ENCODE measurements at places on chromosomes 16 and 17. TPM values are rescaled to one million over a fixed set of nuclear protein-coding genes. Genes with fewer than 3 reads are reported as not detected.

The ALOXE3 gene
- total RNA-seq = not detected

The ELAC2 gene
- total RNA-seq = 71.1 TPM

The SMTNL2 gene
- total RNA-seq = not detected

The OVCA2 gene
- total RNA-seq = 98.2 TPM

The RFNG gene
- 30.8 TPM for total RNA-seq

The TNRC6A gene
- total RNA-seq = 22.0 TPM

The MYH13 gene
- total RNA-seq = not detected

The ICAM2 gene
- total RNA-seq = 1,396 TPM

The NUPR1 gene
- 12.5 TPM for total RNA-seq

The KATNB1 gene
- 38.5 TPM for total RNA-seq

The CCDC154 gene
- total RNA-seq = 0.05 TPM

The FKBP10 gene
- total RNA-seq = 83.2 TPM

The PRSS33 gene
- not detected for total RNA-seq

The ADORA2B gene
- total RNA-seq = 21.1 TPM

The CA7 gene
- total RNA-seq = not detected

The GNG13 gene
- total RNA-seq = not detected

The PPY gene
- total RNA-seq = not detected

The OTOP2 gene
- total RNA-seq = not detected

The CES3 gene
- not detected for total RNA-seq

The HEATR9 gene
- total RNA-seq = not detected

The SOST gene
- not detected for total RNA-seq

The CCDC40 gene
- 1.1 TPM for total RNA-seq

The CSH1 gene
- not detected for total RNA-seq

The HSD17B1 gene
- total RNA-seq = not detected

The KCNJ2 gene
- 2.9 TPM for total RNA-seq

The GOSR2 gene
- total RNA-seq = 33.4 TPM

The HOXB1 gene
- not detected for total RNA-seq

The MMP25 gene
- under 0.01 TPM for total RNA-seq

The RSL1D1 gene
- total RNA-seq = 152 TPM

The MARF1 gene
- total RNA-seq = 8.2 TPM

The C16orf86 gene
- 3.6 TPM for total RNA-seq

The CDYL2 gene
- 20.1 TPM for total RNA-seq

The ATP2A3 gene
- total RNA-seq = 0.53 TPM

The CES5A gene
- total RNA-seq = not detected

The VTN gene
- 0.07 TPM for total RNA-seq

The DRC3 gene
- 1.6 TPM for total RNA-seq

The NOG gene
- 41.2 TPM for total RNA-seq

The ZNF423 gene
- 2.5 TPM for total RNA-seq

The CACNB1 gene
- 0.93 TPM for total RNA-seq

The IKZF3 gene
- total RNA-seq = not detected

The FBXW10B gene
- 0.15 TPM for total RNA-seq

The ZG16 gene
- not detected for total RNA-seq

The C1QTNF1 gene
- 9.5 TPM for total RNA-seq

The ABCA6 gene
- total RNA-seq = 2.3 TPM

The KCNJ18 gene
- total RNA-seq = not detected

The HAS3 gene
- 0.15 TPM for total RNA-seq

The GRIN2A gene
- 0.67 TPM for total RNA-seq

The TEX19 gene
- not detected for total RNA-seq

The MAP2K6 gene
- total RNA-seq = 3.8 TPM

The TMC7 gene
- total RNA-seq = 1.5 TPM

The ARL5C gene
- not detected for total RNA-seq

The TBC1D3G gene
- 0.89 TPM for total RNA-seq

The CTRL gene
- total RNA-seq = 0.84 TPM

The TP53TG3F gene
- not detected for total RNA-seq

The THOC6 gene
- 37.2 TPM for total RNA-seq
